Right cardiac atrium (tissue), 5 donors: ENCODE measurements at places on chromosomes 7 and 10. TPM values are rescaled to one million over a fixed set of nuclear protein-coding genes. Genes with fewer than 3 reads are reported as not detected.

GRCh38 chr10:90917238-90917967 is 3.5 kb downstream of the ANKRD1 start:
- no peak for DNase-seq

- DNase-seq: no peak
These were observed 73.2 kb downstream of the CALD1 start for GRCh38 chr7:134852625-134853024.

DNA sequence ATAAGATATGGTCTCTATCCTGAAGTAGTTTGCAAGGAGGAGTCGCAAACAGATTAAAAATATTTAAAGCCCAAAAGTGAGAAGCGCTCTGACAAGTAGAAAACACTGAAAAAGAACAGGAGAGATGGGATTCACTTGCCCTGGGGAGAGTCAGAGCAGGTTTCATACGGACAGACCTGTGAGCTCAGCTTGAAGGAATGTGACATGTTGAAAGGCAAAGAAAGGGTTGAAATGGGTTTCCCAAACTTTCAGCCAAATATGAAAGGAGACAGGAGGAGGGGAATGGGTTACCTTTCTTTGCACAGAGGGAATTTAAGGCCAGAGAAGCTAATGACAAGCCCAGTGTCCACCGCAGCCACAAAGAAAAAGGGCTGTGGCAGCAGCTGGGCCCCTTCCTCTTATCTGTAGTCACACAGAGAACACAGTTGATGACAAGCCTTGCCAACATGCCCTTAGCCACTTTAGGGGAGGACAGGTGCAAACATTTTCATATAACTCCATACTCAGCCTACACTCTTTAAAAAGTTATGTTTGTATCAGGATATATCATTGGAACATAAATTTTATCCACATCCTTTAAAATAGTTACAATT is 14.9 kb downstream of the HOXA1 start:
- no peak for DNase-seq

DNA sequence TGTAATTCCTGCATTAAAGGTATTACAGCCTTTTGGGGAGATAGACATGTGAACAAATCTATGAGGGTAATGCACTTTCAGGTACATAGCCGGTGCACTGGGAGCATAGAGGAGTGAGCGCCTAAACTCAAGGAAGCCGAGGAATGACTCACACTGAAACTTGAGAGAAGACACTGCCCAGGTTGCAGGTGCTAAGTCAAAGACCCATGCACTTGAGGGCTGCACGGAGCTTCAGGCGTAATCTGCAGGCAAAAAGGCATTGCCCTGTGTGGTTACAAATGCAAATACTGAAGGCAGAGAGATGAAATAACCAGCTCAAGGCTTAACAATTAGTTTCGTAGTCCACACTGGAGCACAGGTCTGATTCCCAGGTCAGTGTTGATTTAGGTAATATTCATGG is 51.0 kb upstream of the OSBPL3 start:
- DNase-seq: no peak

Gene SFTPA1
- total RNA-seq: 0.11 TPM

Gene SLC39A12
- total RNA-seq: not detected

- no peak for DNase-seq
These were observed 58.2 kb upstream of the BET1 start for GRCh38 chr7:94062372-94062771.

DNA sequence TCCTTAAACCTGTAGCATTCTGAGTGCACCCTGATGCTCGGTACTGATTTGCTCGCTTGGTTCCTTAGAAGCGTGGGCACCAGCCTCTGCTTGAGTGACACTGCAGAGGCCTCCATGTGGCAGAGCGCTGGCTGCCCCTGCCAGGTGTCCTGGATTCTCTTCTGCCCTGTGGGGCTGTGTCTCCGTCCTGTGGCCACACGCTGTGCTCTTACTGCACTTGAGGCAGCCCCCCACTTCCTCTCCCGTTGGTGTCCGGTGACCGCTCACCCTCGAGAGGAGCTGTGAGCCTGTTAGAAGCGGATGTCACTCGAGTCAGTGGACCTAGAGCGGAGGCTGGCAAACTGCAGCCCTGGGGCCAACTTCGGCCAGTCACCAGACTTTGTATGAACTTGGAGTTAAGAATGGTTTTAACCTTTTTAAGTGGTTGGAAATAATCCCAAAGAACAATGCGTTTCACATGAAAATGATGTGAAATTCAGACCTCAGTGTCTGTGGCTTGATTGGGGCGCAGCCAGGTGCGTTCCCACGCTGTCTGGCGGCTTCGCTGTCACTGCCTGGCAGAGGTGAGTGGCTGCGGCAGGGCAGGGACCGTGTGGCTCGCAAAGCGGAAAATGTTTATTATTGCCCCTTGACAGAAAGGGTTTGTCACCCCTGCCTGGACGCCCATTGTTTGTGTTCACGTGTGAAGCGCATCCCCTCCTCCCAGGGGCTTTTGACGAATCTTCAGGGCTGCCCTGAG is 114.6 kb downstream of the CYTH3 start:
- peak; percentile 35 for DNase-seq

Gene PALD1
- total RNA-seq: 5.6 TPM
